Right ventricle myocardium superior (tissue), 1 donor: ENCODE measurements at places on chromosomes 7 and 10.
A peak's percentile ranks its signal among the peaks of the same experiment; 100 is the strongest.

- peak; percentile 53 for DNase-seq
Observed at GRCh38 chr10:128297709-128298378, 171.6 kb upstream of the MKI67 start.

- peak; percentile 81 for DNase-seq
Observed at GRCh38 chr10:11017570-11018431, at the start of gene CELF2. Gene CELF2, plus strand, starts transcription at chr10:11017872. Its CDS starts 218 bp downstream, at chr10:11018090.

DNA sequence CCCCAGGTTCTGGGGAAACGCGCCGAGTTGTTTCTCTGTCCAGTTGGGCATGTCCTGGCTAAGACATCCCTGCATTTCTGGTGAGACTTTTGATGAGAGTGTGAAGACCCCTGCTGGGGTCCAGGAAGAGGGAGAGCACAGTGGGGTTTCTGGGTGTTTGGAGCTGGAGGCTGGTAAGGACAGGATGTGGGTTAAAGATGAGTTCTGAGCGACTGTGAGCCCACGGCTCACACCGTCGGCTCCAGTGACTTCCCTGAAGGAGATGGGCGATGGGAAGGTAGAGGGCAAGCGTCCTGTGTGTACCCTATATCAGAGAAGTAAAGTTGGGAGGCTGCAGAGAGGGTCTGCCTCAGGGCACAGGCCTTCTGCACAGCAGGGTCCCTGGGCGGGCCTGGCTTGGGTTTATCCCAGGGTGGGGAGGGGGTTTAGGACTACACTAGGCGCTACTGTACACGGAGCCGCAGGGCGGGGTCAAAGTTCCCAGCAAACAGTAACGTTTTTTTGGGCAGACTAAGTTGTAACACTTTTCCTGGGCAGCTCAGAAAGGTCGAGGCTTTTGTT lies 3.6 kb downstream of the EMX2 start:
- no peak for DNase-seq

DNA sequence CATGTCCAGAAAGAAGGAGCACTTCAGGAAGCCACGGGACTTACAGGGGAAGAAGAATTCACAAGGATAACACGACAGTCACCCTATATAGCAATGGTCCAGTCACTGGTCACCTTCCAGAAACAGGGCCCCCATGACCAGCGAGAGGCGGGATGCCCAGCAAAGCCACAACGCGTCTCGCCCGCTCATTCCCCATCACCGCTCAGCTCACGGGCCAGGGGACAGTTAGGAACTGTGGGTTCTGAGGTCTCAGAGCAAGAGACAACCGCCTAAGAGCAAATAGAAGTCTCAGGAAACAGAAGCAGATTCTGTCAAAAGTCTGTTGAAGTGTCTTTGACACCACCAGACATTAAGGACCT lies 71.9 kb downstream of the PROSER2 start:
- DNase-seq: no peak

- no peak for DNase-seq
Observed at GRCh38 chr7:43649755-43650274, 66.9 kb downstream of the STK17A start.

DNA sequence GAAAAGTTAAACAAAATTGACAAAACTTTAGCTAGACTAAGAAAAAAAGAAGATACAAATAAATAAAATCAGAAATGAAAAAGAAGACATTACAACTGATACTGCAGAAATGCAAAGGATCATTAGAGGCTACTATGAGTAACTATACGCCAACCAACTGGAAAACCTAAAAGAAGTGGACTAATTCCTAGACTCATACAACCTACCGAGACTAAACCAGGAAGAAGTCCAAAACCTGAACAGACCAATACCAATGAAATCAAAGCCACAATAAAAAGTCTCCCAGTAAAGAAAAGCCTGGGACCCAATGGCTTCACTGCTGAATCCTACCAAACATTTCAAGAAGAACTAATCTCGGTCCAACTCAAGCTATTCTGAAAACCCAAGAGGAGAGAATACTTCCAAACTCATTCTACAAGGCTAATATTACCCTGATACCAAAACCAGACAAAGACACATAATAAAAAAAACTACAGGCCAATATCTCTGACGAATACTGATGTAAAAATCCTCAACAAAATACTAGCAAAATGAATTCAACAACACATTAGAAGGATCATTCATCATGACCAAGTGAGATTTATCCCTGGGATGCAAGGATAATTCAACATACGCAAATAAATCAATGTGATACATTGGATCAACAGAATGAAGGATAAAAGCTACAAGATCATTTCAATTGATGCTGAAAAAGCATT lies 20.3 kb downstream of the ELAPOR2 start:
- no peak for DNase-seq

GRCh38 chr10:5958077-5958476 lies 19.3 kb downstream of the IL15RA start:
- DNase-seq: no peak

DNA sequence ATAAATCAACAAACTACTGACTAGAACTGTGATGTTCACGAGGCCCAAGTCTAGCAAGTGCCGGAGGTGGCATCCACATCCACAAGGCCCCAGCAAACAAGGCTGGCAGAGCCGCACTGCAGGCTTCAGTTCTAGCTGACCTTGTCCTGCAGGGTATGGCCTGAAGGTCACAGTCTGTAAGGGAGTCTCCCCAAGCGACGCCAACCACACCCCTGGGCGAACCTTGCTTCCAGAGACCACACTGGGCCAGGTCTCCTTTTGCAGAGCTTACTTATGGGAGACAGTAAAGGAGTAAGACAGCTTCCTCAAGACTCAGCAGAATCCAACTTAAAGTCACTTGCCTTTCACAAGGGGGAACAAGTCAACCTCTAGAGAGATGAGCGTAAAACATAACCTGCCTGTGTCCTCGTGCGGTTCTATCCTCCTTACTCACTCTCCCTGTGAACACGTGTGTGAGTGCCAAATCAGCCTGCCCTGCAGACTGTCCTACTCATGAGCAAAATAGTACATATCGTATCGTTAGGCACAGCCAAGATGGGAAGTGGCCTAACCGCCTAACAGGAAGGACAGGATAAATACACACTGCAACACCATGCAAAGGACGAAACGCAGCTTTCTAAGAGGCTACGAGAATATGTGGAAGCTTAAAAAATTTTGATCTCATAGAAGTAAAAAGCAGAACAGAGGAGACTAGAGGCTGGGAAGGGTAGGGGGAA lies 22.7 kb downstream of the FAM53B start:
- DNase-seq: peak; percentile 72

DNA sequence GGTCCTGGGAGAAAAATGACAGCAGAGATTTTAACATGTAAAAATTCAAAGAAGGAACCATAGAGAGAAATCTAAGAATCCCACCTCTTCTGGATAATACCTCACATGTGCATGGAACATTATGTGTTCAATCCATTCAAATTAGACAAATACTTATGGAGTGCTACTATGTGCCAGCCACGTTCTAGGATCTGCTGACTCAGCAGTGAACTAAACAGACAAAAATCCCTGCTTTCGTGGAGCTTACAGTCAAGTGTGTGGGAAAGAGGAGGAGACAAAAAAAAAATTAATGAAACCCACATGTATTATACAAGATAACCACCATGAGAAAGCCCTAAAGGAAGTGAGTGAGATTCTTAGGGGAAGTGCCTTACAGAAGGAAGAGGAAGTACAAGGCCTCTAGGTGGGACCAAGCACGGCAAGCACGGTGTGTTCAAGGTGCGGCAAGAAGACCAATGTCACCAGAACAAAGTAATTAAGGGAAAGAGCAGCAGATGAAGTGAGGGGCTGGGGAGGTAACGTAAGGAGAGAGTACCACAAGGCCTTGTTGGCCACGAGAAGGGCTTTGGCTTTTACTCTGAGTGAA lies 71.0 kb downstream of the SLC25A13 start:
- no peak for DNase-seq

- DNase-seq: no peak
Observed at GRCh38 chr10:130862626-130863025, 448.9 kb downstream of the TCERG1L start.

DNA sequence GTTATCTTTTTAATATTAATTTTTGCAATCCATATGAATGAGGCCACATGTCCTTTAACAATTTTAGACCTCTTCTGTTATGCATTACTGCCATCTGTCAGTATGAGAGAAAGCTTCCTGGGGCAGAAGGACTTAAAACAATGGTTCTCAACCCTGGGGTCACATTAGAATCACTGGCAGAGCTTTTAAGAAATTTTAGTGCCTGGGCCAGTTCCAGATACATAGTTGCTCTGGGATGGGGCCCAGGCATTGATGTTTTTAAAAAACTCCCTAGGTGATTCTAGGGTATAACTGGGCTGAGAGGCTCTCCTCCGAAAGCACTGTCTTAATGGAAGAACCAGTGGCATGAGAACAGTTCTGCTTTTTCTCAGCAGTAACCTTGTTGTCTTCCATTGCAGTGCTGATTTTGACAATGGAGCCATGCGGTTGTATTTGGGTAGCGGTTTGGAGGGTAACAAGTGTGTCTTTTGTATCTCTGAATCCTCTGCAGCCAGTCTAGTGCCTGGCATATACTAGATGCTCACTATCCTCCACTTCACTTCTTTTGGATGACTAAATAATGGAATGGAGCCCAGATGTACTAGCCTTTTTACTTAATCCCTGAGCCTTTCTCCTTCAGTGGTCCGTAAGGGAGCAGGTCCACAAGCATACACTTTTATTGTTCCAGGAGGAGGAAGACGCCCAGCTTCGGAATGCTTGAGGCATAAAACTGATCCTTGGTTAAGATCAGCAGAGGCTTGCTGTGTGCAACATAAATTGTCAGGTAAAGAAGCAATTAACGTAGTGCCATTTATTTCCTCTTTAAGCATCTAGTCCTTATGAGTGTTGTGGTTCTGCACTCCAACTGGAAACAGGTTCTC lies 227.1 kb downstream of the AUTS2 start:
- no peak for DNase-seq

DNA sequence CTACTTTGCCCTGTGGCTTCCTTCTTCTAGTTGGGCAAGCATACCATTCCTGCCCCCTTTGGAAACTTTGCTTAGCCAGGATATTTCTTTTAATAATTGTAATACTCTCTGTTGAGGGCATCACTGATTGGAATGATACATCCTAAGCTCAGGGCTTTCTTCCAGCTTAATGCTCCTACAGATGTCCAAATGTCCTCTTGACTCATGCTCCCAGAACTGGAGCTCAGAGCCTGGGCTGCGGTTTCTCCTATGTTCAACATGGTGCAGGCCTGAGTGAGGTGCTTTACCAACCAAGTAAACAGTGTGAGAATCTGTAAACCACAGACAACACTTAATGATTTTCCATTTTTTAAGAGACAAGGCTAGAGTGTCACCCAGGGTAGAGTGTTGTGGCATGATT lies 108.6 kb downstream of the LRRC4 start:
- DNase-seq: no peak

- DNase-seq: no peak
Observed at GRCh38 chr7:151086802-151087244, 548 bp downstream of the AGAP3 start.

DNA sequence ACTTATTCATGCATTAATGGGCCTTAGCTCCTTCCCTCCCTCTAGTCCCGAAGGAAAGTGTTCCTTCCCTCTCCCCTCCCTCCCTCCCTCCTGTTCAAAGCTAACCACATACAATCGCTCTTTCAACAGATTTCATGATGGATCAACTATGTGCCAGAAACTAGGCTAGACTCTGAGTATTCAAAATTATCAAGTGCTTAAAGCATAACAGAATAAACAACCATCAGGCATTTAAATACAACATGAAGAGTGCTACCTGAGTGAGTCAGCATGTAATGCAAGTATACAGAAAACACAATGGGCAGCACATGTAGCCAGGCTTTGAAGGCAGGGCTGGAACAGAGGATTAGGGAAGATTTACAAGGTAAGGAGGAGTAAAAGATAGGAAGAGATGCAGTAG lies 11.3 kb downstream of the CHCHD3 start:
- no peak for DNase-seq

DNA sequence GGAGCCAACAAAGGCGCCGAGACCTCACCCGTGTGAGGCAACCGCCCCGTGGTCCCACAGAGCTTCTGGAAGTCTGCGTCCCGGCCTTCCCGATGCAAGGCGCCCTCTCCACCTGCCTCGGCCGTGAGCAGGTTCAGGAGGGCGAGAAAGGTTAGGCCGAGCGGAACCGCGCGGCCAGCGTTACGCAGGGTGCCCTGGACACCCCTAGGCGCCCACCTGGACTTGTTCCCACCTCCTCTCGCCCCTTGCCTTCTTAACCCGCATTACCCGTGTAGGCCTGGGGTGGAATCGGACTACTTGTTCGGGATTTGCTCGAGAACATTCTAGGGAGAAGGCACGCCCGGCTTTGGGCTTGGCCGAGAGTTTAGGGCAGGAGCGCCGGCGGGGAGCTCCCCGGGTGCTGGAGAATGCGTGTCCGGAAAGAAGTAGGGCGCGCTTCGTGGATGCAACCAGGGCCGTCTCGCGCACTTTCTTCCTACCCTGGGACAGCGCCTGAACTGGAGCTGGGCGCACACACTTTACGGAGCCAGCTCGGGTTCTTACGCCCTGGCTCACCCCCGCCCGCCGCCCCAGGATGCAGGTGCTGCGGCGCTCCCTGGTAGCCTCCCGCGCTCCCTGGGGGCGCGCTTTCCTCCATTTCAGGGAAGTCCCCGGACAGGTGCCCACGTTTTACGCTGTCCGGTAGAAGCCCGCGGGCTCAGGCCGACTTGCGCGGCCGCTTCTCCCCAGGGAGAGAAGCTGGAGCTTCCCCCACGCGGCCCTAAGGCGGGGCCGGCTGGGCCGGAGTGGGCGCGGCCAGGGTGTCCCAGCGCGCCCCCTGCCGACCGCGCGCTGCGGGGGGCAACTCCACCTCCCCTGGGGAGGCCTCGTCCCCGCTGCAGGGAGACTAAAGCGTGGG lies 74.5 kb downstream of the INSIG1 start:
- peak; percentile 42 for DNase-seq

DNA sequence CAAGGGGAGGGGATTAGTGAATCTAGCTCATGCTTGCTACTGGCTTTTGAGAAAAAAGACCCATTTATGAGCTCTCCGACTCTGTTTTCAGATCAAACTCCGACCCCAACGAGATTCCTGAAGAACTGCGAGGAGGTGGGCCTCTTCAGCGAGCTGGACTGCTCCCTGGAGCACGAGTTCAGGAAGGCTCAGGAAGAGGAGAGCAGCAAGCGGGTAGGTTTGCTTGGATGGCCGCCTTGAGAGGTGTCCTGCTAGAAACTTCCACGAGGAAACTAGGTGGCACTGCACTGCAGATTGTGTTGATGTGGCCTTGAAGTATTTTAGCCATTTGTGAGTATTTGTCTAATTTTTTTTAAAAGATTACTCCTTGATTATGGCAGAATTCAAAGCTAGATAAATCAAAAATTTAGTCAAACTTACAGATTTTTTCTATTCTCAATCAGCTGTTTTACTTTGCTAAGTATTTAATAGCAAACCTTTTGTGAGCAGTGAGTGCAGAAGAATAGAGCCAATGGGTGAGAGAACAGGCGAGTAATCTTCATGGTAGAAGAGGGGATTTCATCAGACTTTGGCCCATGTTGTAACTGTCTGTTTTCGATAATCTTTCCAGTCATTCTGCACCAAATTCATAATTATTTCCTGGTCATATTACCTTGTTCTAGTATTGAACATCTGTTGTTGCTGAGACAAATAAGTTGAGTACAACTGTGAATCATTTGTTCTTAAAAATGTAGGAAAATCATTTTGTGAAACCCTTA lies 95.4 kb downstream of the CREB5 start:
- no peak for DNase-seq
